SHP77 (cell line): ENCODE measurements at places on chromosomes 16 and 17.
A peak's percentile ranks its signal among the peaks of the same experiment; 100 is the strongest.

- no peak for DNase-seq
These were observed 58.8 kb upstream of the MAF start for GRCh38 chr16:79659344-79659743.

- DNase-seq, result peak; percentile 95
These were observed 1.5 kb upstream of the ALOXE3 start for GRCh38 chr17:8119581-8120519.

GRCh38 chr17:12510535-12510934 is 155.2 kb upstream of the MYOCD start:
- no peak for DNase-seq

DNA sequence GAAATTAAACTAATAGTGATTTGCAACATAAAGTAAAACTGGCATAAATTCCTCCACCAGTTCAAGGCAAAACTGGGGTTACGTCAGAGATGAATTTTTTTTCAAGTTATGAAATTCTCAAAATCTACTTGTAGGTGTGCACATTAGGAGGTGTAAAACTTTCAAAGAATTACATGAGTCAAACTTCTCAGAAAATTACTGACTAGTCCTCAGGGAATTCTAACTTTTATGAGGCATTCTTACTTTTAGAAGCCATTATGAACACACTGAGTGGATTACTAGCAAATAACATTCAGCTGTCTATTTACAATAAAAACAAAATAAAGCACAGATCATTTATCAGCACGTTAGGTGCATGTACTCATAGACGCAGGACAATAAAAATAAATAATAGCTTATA is 348.7 kb downstream of the CDH11 start:
- DNase-seq, result no peak

DNA sequence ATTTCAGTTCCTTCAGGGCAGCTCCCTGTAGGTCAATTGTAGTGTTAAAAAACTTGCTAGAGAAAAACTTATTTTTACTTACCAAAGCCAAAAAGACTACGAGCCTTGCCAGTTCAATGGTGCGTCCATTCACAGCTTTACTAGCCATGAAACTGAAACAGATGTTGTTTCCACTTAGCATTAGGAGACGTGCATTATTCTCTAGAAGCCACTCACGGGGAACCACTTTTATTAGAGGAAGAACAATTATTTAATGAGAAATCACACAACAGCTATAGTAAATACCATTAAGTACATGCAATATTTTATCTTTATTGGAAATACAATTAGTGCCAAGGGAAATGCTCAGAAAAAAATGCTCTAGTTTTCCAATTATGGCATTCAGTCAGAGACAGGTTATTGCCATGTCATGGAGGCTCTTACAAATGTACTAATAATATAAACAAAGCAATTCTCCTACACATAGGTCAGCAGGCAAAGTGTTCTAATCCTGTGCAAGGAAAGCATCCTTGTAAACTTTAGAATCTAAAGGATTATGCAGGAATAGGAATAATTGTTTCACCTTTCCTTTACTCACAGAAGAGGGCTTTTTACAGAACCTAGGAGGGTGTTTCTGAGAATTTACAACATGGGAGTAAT is 17.4 kb downstream of the LASP1NB start:
- DNase-seq, result no peak

DNA sequence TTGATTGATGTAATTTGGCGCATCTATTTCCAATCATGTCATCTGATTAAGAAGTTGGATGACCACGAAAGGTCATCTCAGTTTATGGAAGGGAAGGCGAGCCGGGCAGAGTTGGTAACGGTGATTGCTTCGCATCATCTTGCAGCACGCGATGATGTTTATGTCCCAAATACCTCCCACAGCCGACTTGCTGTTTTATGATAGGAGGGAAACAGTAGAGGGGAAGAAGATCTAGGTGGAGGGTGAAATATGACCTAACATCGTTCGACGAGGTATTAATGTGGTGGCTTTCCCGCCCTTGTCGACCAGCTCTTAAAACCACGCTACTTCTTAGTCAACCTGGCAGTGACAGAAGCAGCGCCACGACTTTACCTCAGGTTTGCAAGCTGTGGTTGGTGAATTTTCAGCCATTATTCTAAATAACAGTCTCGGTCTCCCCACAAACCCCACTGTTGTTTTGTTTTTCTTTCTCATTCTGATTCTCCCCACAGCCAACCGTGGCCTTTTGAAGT is 805 bp upstream of the TANC2 start:
- DNase-seq, result no peak

DNA sequence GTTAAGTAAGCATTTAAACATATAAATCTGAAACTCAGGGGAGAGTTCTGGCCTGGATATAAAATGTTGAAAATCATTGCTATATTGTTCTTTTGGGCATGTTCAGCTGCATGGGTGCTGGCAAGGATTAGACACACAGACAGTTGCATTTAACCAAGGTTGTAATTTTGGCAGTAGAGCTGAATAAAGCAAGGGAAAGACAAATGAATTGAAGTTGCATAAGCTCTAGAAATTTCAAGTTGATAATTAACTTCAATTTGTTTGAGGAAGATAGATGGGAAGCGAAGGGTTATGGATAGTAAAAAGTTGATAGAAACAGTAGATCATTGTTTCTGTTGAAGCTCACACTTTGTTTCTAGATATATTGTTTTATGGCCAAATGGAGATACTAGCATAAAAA is 97.2 kb upstream of the KCNJ18 start:
- DNase-seq, result no peak

DNA sequence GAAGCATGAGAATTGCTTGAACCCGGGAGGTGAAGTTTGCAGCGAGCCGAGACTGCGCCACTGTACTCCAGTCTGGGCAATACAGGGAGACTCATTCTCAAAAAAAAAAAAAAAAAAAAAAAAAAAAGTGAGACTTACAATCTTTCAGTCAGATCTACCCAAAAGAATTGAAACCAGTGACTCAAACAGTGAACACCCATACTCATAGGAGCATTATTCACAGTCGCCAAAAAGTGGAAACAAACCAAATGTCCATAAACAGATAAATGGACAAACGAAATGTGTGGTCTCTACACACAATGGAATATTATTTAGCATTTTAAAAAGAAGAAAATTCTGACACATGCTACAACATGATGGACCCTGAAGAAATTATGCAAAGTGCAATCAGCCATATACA is 9.1 kb upstream of the SCNN1B start:
- DNase-seq, result no peak

DNA sequence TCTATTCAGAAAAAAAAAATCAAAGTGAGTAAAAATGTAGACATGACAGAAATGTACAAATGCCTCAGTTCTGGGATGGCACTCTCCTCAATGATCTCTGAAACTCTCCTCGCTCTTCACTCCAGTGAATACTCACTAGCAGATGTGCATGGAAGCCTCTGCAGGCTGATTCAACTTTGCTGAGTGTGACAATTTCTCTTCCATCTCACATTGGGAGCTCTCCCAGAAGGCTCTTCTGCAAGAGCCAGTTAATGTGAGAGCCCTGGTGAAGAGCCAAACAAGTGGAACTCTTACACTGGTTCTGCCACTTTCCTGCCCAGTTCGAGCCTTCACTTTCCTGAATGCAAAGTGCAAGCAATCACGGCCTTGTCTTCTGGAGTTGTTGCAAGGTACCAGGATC is 147.1 kb upstream of the IRX6 start:
- DNase-seq, result no peak

DNA sequence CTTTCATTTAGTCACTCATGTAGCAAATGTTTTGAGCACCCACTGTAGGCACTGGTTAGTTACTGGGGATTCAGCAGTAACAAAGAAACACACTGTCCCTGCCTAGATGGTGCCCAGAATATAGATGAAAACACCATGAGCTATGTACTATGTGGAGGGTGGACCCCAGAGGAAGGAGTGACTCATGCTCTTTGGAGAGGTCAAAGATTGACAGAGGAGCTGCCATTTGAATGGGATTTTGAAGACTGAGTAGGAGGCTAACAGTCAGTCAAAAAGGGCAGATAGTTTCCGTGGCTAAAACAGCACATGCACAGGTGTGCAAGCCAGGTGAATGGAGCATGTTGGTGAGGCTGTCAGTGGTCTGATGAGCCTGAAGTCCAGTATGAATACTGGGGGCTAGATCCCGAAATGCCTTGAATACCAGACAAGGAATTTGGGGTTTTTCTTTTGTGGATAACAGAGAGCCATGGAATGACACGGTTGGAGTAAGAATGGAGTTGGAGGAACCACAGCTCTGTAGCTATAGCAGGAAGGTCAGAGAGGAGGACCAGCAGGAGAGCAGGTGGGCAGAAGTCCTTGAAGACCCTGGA is 6.1 kb downstream of the IL21R start:
- no peak for DNase-seq

GRCh38 chr16:89052890-89053724 is 40.5 kb upstream of the ACSF3 start:
- peak; percentile 91 for DNase-seq

DNA sequence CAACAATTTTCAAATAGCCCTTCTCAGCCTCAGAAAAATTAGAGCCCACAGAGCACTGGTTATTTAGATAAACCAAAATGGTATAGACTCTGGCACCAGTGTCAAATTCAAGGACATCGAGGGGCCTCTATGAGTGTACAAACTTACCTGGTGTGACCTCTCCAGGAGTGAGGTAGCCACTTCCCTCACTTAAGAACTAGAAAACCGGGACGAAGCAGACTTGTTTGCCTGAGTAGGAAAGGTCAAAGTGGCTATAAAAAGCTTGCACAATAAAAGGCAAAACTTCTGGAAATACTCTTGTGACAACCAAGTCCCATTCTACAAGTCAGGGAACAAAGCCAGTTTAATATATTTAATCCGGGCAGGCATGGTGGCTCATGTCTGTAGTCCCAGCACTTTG is 39.2 kb upstream of the PRSS54 start:
- no peak for DNase-seq

GRCh38 chr17:81049372-81049911 is 14.5 kb downstream of the BAIAP2 start:
- no peak for DNase-seq

DNA sequence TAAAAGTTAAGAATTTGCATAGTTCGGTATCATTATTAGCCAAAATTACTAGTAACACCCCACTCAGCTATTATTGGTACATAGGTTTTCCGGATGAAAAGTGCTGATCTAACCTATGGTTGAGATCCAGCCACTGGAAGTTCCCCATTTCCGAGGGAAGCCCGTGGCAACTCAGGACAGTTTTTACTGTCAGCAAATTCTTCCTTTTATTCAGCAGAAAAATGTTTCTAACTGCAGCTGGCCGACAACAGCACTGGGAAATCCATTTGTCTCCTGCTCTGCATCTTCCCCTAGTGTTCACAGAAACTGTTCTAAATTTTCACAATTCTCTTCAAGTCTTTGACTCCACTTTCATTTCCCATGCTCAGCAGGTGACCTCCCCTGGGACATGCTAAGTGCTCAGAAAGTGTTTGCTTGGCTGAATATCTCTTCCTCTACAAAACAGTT is 15.5 kb upstream of the MMD start:
- DNase-seq, result no peak

DNA sequence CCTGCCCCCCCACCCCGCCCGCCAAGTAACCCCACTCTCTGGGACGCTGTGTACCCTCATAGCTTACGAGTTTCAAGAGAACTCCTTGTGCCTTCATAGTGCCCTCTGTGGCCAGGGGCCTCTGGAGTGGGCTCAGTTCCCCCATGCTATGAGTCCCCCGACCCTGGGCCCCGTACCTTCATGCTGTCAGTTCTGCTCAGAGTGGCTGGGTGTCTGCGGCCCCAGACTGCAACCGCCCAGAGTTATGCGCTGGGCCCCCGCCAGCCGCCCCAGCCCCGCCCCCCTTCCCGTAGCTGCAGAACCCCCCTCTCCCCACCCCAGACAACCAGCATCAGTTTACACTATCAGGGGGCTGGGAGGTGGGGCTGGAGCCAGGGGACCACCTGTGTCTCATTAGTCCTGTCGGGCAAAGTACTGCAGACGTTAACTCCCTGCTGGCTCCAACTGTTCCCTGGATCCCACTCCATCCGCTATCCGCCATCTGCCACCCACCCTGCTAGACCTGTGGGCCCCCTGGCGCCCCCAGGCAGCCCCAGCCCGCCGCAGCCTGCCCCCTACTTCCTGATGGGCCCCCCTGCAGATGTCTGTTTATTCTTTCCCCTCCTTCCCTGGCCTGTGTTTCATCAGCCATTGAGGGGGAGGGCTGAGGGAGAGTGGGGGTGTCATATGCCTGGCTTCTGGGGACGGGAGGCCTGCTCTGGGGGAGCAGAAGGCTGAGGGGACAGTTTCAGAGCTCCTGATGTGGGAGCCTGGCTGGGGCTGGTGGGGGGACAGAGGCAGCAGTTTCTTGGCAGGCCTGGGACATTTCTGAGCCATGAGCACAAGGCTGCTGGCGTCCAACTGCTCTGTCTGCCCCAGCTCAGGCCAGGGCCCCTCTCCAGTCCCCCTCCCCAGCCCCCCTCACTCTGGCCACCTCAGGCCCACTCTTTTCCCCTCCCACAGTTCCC is at the start of gene MFAP4:
TSS of gene MFAP4 (minus strand) at position 217 of the 947 bp plus-strand sequence. CDS start at position 182, 35 bp downstream.
- no peak for DNase-seq

GRCh38 chr16:75576384-75576811 is 10.2 kb downstream of the GABARAPL2 start:
- DNase-seq, result no peak

- no peak for DNase-seq
These were observed 101.9 kb downstream of the LITAF start for GRCh38 chr16:11484691-11485258.

DNA sequence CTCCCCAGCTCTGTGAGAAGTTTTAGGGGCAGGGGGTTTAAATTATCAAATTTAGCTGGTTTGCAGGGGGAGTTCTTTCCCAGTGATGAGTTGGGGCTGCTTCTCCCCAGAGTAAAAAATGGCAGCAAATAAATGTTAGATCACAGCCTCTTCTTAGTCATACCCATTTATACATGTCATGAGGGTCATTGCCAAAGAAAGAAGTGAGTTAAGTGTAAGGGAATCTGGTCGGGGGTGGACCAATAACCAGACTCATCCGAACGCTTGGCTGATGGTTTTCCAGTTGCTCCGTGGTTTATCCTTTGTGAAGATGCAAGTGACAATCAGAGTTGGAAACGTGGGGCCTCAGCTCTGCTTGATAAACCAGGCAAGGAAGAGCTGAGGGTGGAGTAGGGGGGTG is 87.1 kb downstream of the PLXDC1 start:
- no peak for DNase-seq

- DNase-seq, result peak; percentile 20
These were observed 1.3 kb upstream of the CLEC19A start for GRCh38 chr16:19284207-19284606.

DNA sequence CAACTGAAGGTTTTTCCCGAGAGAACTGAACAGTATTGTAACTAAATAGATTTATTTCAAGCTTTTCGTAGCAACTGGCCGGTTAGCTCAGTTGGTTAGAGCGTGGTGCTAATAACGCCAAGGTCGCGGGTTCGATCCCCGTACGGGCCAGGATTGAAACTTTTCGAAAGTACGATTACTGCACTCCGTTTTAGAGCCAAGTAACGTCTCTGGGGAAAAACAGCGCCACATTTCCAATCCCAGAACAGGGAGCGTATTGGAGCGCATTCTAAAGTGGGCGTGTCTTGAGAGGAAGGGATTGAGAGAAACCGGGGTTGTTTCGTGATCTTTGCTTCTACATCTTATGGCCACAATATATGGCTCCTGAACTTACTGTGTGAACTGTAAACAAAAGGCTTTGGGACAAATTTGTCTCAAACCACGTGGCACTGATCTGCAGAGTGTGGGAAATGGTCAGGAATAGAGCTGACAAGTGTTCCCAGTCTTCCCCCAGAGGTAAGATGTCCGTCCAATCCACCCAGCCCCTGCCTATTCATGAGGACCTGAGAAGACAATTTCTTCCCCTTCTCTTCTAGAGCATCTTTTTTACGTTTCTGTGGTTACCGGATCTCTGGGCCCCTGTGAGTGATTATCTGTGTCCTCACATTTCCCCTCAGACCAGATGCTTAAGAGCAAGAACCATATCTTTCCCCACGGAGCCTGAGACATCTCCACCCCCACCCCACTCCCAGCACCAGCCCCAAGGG is 2.3 kb downstream of the BORCS6 start:
- DNase-seq, result peak; percentile 99
